ENCODE measurements at places on chromosomes 5 and 9. TPM values are rescaled to one million over a fixed set of nuclear protein-coding genes. Genes with fewer than 3 reads are reported as not detected.

The SGCD gene
- 4.0 TPM for polyA plus RNA-seq

The PTGES gene
- polyA plus RNA-seq = 4.3 TPM

The LCN15 gene
- polyA plus RNA-seq = 0.23 TPM

DNA sequence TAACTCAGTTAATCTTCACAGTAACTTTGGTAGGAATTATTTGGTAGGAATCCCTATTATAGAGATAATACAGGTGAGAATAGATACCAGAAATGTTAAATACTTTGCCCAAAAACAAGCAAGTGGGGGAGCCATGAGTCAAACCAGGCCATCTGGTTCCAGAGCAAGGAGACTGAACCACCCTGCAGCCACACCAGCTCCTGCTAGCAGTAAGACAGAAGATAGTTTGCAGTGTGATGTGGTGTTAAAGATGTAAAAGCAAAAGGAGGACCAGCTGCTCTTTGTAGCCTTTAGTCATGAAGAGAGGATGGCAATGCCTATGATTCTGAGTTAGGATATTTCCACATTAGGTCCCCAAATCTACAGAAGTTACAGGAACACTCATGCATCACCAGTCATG lies 101.4 kb downstream of the PRKACG start:
- DNase-seq = no peak

GRCh38 chr5:4563400-4563799 lies 576.7 kb upstream of the ADAMTS16 start:
- no peak for DNase-seq

DNA sequence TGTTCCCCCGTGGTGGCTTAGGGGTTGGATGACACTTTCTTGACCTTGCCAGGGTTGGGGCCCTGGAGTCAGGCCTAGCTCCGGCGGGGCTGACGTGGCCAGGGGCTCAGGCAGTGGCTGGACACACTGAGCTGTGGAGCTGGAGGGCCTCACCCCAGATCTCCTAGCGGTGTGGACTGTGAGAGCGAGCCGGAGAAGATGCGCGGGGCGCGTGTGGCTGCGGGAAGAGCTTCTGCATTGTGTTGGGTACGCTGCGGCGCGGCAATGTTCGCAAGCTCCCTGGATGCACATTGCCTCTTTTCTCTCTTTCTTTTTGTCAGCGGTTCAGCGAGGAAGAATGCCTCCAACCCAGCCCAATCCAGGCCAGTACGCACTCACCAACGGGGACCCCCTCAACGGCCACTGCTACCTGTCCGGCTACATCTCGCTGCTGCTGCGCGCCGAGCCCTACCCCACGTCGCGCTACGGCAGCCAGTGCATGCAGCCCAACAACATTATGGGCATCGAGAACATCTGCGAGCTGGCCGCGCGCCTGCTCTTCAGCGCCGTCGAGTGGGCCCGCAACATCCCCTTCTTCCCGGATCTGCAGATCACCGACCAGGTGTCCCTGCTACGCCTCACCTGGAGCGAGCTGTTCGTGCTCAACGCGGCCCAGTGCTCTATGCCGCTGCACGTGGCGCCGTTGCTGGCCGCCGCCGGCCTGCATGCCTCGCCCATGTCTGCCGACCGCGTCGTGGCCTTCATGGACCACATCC lies 4.8 kb downstream of the NR2F1 start:
- DNase-seq = no peak

GRCh38 chr9:128048663-128049062 lies 18.5 kb downstream of the NAIF1 start:
- DNase-seq = no peak

DNA sequence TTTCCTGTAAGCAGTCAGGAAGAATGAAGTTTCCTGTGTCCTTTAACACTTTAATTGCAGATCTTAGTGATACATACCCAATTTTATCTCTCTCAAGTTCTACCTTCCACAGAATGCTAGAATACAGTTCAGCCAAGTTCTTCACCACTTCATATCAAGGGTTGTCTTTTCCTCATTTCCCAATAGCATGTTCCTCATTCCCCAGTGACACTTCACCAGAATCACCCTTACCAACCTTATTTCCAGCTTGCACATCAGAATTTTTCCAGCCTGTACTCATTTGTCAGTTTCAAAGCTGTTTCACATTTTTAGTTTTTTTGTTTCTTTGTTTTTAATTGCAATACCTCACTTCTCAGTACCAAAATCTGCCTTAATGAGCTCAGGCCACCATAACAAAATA lies 126.1 kb downstream of the ESM1 start:
- no peak for DNase-seq

Data from left kidney (tissue), 8 donors.